NCI-H2107 (cell line): ENCODE measurements at places on chromosomes 3 and 15.
A peak's percentile ranks its signal among the peaks of the same experiment; 100 is the strongest.

GRCh38 chr3:99143493-99143892 lies 242.0 kb upstream of the DCBLD2 start:
- DNase-seq: no peak

DNA sequence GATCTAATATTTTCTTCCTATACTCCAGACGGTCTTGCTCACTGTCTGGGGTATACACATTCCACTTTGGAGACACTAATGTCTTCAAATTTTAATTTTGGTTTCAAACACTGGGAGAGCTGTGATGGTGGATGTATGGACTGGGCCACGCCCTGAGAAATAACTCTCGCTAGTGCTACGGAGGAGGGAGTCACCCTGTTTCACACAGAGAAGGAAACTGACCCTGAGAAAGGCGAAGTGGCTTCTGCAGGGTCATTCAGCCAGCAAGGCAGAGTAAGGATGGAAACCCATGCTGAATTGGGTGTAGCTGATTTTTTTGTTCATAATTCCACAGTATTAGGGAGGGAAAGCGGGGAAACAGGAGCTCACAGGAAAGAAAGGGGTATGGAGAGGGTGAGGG lies 8.6 kb upstream of the SKIC8 start:
- no peak for DNase-seq

GRCh38 chr3:85781806-85782205 lies 823.0 kb downstream of the CADM2 start:
- DNase-seq: peak; percentile 26

DNA sequence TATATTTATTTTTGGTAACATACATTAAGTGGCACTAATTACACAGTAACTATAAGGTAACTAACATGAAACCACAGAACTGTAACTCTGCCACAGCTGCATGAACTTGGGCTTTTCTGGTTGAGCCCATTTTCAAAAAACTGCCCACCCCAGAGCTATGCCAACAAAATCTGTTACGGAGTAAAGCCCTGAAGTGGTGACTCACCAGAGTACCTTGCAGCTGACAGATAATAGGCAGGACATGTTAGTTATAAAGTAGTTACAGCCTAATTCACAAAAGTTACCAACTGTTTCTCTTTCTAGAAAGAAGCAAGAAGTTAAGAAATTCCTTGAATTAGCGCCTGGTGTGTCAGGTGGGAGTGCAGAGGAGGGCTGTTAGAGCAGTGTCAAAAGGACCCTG lies 1.5 kb upstream of the GPX1 start:
- no peak for DNase-seq

GRCh38 chr3:195179776-195180489 lies 91.0 kb downstream of the XXYLT1 start:
- DNase-seq: no peak

DNA sequence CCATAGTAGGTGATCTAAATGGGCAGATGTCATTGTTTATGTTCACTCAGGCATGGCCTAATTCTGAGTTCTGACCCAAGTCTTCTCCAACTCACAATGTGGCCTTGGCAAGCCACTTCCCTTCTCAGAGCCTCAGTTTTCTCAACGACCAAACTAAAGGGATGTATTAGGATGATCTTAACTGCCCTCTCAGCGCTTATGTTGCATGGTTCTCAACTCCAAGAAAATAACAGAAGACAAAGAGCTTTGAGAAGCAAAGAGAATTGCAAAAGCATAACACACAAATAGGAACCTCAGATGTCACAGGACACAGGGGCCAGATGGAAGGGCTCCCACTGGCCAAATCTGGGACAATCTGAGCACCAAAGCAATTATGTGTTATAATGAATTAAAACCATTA lies 8.6 kb downstream of the RHCG start:
- DNase-seq: no peak
